ENCODE measurements at places on chromosomes 6 and 20.

DNA sequence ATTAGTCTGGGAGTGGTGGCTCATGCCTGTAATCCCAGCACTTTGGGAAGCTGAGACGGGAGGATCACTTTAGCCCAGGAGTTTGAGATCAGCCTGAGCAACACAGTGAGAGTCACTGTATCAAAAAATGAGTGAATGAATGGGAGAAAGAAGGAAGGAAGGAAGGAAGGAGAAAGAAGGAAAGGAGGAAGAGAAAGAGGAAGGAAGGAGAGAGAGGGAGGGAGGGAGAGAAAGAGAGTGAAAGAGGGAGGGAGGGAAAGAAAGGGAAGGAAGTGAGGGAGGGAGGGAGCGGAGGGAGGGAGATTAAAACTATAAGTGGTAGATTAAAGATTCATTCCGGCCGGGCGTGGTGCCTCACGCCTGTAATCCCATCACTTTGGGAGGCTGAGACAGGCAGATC lies 28.9 kb upstream of the RREB1 start:
- DNase-seq: no peak

DNA sequence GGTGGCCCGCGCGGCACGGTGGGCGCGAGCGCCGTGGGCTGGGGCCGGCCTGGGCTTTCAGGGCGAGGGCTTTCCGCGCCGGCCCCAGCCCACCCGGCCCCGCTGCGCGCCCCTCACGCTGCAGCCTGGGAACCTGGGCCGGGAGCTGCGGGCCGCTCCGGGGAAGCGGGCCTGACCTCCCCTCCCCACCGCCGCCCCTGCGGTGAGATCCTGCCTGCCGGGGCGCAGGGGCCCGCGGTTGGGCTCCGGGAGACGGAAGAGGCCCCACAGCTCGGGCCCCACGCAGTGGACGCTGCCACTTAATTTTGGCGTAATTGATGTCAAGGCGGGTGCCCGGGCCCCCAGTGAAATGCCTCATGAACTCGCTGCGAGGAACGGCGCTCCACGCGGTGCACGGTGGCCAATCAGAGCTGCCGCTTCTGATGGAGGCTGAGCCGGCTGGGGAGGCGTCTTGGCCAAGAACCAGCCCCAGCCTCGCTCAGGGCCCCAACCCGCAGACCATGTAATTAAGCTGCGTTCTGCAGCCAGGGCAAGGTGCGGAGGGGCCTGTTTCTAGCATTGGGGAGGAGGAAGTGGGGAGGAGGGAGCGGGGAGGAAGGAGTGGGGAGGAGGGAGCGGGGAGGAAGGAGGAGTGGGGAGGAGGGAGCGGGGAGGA lies 96.1 kb upstream of the BHLHE23 start:
- DNase-seq: peak; percentile 61

- no peak for DNase-seq
Measured at GRCh38 chr6:39377539-39377950, 55.0 kb upstream of the KCNK16 start.

DNA sequence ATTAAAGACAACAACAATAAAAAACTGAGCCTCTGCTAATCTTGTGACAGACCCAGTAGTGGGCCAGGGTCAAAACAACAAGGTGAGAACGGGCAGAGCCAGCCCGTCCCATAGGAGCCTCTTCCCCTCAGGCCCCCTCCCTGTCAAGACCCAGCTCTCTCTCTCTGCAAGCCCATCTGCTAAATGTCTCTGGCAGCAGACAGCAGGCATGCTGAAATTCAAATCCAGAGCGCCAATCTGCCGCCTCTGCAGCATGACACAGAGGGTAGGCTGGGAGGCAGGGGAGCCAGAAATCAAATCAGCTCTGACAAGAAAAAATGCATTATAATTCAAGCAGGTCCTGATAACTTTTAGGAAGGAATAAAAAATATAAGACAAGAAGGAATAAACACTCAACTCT lies 26.3 kb downstream of the METTL24 start:
- DNase-seq: no peak

GRCh38 chr6:139194740-139195139 lies 59.9 kb downstream of the HECA start:
- DNase-seq: no peak

DNA sequence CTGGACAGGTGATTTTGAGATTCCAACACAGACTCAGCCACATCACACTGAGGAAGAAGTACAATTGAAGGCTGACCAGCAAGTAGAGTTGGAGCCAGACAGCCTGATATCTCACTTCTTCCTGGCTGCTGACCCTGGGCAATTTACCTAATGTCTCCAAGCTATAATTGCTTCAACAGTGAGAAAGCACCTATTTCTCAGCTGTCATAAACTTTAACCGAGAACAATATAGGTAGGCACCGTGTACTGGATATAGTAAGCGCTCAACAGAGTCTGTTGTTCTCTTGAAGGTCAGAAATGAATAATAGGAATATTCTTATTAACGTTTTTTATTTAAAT lies 28.3 kb downstream of the STX7 start:
- no peak for DNase-seq
